ENCODE measurements at places on chromosomes 5 and 9.

- DNase-seq, result no peak
These were observed 117.1 kb downstream of the CMYA5 start for GRCh38 chr5:79806741-79807140.

DNA sequence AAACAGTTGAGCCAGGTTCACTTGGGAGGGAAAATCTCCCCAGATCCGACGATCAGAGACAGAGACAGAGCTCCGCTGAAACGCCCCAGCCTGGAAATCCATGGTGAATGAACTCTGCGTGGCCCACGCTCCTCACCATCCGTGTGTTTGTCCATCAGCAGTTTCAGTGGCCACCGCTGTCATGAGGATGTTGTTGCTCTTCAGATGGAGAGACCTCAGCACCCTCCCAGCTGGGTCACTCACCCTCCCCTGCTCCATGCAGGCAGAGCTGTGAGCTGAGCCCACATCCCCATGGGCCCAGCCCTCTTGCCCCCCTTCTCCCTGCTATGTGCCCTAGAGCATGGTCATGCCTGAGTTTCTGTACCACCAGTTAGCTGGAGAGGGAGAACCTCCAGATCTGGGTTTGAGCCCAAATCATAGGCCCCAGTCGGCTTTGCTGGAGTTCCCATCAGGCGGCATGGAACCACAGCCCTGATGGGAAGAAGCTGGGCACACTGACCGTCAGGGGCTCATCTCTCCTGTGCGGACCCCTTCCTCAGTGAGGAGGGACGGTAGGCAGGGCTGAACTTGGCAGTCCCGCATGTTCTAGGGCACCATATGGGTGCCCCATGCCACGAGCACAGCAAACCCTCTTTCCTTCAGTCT, 154.4 kb upstream of the COL5A1 start:
- no peak for DNase-seq

DNA sequence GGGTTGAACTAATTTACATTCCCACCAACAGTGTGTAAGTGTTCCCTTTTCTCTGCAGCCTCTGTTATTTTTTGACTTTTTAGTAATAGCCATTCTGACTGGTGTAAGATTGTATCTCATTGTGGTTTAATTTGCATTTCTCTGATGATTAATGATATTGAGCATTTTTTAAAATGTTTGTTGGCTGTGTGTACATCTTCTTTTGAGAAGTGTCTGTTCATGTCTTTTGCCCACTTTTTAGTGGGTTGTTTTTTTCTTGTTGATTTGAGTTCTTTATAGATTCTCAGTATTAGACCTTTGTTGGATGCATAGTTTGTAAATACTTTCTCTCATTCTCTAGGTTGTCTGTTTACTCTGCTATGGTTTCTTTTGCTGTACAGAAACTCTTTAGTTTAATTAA, 101.6 kb downstream of the NIPBL start:
- DNase-seq, result no peak

DNA sequence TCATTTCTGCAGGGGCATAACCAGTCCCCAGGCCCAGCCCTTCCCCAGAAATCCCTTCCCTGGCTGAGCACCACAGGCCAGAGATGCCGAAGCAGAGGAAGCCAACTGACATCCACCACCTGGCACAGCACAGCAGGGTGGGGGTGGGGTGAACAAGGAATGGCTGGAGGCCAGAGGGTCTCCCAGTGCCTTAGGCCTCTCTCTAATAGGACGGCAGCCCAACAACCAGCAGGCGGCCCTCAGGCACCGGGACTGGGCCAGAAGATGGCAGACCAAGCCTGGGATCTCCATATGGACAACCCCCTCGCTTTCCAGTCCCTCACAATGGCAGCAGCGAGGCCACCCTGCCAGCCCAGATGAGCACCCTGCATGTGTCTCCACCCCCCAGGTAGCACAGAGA, 13.2 kb downstream of the PDLIM4 start:
- no peak for DNase-seq

DNA sequence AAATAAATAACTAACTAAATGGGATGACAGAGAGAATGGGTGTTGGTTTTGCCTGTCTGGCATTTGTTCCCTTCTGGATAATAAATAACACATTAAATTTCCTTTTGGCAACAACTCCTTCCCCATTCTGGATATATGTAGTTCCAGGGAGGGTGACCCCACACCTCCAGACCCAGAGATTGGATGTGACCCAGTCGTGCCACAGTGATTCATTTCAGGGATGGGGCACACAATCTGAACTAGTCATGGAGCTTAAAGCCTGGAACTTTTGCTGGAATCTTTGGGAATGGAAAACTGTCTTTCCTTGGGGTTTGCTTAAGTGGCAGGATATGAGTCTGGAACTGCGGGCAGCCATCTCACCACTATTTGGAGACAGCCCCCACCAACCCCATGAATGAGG, 11.3 kb downstream of the KLF9 start:
- DNase-seq, result no peak

GRCh38 chr9:113293285-113293878, 9.8 kb downstream of the RNF183 start:
- DNase-seq, result no peak

DNA sequence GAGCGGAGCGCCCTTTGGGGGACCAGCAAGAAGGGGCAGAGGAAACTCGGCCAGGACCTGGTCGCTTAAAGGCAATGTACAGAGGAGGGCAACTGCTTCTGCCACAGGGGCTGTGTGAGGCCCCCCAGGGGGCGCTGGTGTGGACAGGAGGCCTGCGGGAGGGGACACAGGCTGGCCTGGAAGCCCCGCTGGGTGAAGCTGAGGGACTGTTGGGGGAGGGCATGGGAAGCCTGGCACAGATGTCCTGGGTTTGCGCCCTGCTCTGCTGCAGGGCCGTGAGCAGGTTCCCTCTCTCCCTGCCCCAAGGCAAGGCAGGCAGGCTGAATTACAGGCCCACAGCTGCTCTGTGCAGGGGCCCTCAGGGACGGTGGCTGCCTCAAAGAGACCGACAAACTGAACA, 5.4 kb downstream of the MED22 start:
- no peak for DNase-seq

- peak; percentile 20 for DNase-seq
These were observed 35.4 kb downstream of the UBE2R2 start for GRCh38 chr9:33852216-33852826.

DNA sequence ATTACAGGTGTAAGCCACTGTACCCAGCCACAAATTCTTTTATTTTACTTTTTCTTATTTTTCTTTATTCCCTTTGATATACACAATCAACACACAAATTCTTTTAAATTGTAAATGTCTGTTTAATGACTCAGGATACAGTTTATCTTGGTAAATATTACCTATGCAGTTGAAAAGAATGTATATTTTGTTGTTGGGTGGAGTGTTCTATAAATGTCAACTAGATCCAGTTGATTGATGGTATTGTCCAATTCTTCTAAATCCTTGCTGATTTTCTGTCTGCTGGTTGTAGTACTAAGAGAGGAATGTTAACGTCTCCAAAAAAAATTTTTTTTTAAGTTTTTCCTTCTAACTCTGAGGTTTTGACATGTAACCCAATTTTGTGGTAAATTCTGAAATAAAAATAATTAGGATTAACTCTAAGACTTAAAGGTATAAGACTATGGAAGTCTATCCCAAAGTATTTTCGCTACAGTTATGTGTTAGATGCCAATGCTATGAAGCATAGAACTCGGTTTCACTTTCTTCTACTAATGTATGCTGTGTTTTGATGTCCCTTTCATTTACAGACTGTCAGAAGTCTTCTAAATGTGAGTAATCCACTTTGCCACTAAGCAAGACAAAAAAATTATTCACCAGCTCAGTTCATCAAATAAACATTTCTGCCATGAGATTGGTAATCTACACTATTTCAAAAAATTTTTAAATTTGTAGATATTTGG, 720.2 kb upstream of the C9orf72 start:
- DNase-seq, result no peak

DNA sequence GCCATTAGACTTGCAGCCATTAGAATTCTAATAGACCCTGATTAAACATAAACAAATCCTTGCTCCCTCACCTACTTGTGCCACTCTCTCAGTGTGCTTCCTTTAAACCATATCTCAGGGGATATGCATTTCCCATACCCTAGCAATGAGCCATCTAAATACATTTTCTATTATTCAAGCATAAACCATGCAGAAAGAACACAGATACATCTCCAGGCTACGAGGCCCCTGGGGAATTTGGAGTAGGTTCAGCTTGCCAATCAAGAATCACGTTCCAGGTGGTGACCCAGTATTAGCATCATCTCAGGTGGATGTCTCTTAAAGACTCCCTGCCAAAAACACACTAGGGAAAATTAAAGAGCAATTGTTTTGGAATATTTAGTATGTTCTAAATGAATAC, 93.0 kb upstream of the CCL21 start:
- DNase-seq, result no peak

DNA sequence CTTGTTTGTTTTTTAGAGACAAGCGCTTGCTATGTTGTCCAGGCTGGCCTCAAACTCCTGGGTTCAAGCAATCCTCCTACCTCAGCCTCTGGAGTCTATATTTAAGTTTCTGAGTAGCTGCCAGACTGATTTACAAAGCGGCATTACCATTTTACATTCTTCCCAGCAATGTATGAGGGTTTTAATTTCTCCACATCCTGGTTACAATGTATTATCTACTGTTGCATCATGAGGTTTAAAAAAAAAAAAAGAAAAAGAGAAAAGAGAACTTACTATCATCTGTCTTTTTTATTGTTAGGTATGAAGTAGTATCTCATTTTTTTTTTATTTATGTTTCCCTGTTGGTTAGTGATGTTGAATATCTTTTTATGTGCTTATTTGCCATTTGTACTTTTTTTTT, 18.9 kb upstream of the CLINT1 start:
- DNase-seq, result no peak

DNA sequence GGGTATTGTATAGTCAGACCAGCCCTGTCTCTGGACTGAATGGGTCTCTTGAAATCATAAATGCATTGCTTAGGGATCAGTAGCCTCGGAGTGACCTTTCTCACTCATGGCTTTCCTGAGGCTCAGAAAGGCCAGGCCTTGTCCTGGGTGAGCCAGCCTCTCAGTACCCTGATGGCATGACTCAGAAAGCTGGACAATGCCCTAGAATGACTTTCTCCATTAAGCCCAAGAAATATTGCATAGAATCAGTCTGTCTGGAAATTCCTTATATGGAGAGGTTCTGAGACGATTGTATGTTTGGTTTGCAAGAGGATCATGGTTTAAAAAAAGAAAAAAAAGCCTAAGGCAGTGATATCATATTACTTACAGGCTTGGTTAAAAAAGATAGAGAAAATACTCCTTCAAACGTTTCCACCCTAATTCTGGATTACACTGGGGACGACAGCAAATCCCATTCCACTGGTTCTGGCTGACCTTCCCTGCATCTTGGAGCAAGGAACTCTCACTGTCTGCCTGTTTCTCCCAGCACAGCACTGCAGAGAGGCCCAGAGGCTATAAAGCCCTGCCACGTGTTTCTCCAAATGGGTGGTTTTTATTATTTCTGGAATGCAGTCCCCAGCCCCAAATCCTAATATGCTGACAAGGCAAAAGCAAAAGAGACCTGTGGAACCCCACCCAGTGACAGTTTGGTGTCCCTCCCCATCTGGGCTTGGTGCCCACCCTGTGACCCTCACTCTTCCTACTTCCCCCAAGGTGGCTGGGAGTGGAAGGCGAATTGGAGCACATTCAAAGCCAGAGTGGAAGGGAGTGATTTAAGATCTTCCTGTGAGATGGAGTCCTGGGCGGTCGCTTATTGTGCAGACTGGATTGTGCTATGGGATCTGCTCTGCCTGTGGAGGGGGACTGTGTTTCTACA, 34.4 kb downstream of the MAP1B start:
- DNase-seq, result no peak

DNA sequence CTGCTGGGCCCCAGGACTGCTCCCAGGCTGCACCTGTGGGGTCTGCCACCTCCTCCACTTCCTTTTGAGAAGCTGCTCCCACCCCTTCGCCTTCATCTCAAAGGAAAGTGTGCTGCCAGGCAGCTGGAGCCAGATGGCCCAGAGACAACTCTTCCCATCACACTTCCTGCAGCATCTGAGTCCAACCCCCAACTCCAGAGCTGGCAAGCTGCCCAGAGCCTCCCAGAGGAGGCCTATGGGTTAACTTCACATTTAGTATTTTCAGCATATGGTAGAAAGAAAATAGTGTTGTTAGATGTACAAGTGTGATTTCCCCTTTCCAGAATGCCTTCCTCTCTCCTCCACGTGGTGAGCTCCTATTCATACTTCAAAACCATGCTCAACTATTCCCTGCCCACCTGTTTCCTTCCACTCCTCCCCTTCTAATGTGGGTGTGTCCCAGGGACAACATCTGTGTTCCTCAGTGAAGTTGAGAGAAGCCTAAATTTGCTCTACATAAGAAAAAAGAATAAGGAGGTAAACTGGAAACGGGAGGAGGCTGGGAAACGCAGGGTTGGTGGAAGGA, 38.6 kb upstream of the KCNMB1 start:
- no peak for DNase-seq

- no peak for DNase-seq
These were observed 46.6 kb upstream of the PCA3 start for GRCh38 chr9:76717613-76718012.

- no peak for DNase-seq
These were observed 175.9 kb upstream of the SNX2 start for GRCh38 chr5:122599000-122599399.

GRCh38 chr5:67093279-67093678, 103.3 kb downstream of the CD180 start:
- no peak for DNase-seq

GRCh38 chr5:157100140-157100679, 8.6 kb downstream of the HAVCR2 start:
- no peak for DNase-seq

GRCh38 chr5:149486726-149487635, 64.3 kb downstream of the CSNK1A1 start:
- DNase-seq, result no peak

GRCh38 chr5:93422652-93423280, 158.3 kb downstream of the NR2F1-AS1 start:
- DNase-seq, result no peak

DNA sequence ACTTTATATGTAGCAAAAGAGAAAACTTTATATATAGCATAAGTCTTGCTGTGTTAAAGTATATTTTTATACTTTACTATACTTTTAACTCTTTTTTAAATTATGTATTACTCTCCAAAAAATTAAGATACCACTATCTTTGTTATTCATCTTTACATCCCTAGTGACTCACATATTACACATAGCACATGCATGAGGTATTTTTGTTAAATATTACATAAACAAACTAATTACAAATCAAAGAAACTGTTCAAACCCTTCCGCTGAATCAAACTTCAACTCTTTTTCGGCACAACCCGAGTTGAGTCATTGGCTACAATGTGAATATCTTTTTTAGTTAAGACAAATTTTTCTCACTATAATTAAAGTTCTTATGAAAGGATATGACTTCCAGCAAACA, 32.1 kb downstream of the NADK2 start:
- no peak for DNase-seq

- no peak for DNase-seq
These were observed 85.0 kb upstream of the TAF11L2 start for GRCh38 chr5:17412760-17413671.
